ENCODE measurements at places on chromosomes 11 and 22. TPM values are rescaled to one million over a fixed set of nuclear protein-coding genes. Genes with fewer than 3 reads are reported as not detected.

- H3K27me3 ChIP-seq: no peaks in the 10 kb centered on the region
- DNase-seq: no peak
- no peak overlapping the region for H3K4me3 ChIP-seq
- no peak overlapping the region for H3K27ac ChIP-seq
- no peaks in the 10 kb centered on the region for H3K4me1 ChIP-seq
These were observed 2084.3 kb downstream of the LRRC4C start for GRCh38 chr11:39374963-39375698.

Gene DNAJB7
- total RNA-seq: not detected

Gene DDI1
- not detected for total RNA-seq

Gene OR4A16
- not detected for total RNA-seq

All from pancreas (tissue), 10 donors.